Caco-2 (cell line): ENCODE measurements at places on chromosomes 6 and 20. TPM values are rescaled to one million over a fixed set of nuclear protein-coding genes. Genes with fewer than 3 reads are reported as not detected.

DNA sequence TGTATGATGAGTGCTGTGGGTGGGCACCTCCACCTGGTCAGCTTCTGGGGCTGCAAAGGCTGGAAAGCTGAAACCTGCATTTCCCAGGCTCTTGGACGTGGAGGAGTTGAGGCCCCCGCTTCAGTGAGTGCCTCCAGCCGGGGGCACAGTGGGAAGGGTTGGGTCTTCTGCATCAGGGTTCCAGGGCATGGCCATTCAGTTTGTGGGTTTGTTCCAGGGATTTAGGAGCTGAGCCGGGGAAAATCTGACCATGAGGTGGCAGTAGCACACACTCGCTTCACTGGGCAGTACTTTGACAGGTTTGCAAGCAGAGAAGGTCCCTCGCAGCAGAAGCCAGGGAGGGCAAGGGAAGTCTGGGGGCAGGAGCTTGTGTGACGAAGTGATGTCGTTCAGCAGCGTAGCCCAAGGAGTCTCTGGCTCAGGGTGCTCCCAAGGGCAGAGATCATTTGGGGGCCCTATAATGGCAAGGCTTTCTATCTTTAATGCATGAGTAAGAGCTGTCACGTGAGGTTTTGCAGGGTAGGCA, 69.5 kb upstream of the SULF2 start:
- DNase-seq: peak; percentile 78
- H3K4me3 ChIP-seq: no peak overlapping the region
- peaks cover 13% of the 10 kb centered on the region for H3K4me1 ChIP-seq

DNA sequence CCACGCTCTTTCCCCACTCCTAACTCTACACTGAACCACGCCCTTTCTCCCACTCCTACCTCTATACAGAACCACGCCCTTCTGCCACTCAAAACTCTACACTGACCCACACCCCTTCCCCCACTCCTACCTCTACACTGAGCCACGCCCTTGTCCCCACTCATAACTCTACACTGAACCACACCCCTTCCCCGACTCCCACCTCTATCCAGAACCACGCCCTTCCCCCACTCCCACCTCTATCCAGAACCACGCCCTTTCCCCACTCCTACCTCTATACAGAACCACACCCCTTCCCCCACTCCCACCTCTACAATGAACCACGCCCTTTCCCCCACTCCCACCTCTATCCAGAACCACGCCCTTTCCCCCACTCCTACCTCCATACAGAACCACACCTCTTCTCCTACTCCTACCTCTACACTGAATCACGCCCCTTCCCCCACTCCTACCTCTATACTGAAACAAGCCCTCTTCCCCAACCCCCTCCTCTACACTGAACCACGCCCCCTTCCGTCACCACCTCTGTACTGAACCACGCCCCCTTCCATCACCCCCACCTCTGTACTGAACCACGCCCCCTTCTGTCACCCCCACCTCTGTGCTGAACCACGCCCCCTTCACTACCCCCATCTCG, 10.1 kb downstream of the PXMP4 start:
- H3K4me1 ChIP-seq: peaks cover 9% of the 10 kb centered on the region
- peaks cover 13% of the 10 kb centered on the region for H3K36me3 ChIP-seq
- H3K4me3 ChIP-seq: no peak overlapping the region
- DNase-seq: peak; percentile 71
- no peak overlapping the region for H3K27ac ChIP-seq
- no peaks in the 10 kb centered on the region for H3K27me3 ChIP-seq

- H3K4me1 ChIP-seq: peaks cover 12% of the 10 kb centered on the region
- peak overlapping the region; percentile 18 for H3K27ac ChIP-seq
- no peaks in the 10 kb centered on the region for H3K36me3 ChIP-seq
- no peak overlapping the region for H3K4me3 ChIP-seq
- DNase-seq: peak; percentile 38
- no peaks in the 10 kb centered on the region for H3K27me3 ChIP-seq
Observed at GRCh38 chr6:138007014-138007472, 100.2 kb downstream of the PERP start.

DNA sequence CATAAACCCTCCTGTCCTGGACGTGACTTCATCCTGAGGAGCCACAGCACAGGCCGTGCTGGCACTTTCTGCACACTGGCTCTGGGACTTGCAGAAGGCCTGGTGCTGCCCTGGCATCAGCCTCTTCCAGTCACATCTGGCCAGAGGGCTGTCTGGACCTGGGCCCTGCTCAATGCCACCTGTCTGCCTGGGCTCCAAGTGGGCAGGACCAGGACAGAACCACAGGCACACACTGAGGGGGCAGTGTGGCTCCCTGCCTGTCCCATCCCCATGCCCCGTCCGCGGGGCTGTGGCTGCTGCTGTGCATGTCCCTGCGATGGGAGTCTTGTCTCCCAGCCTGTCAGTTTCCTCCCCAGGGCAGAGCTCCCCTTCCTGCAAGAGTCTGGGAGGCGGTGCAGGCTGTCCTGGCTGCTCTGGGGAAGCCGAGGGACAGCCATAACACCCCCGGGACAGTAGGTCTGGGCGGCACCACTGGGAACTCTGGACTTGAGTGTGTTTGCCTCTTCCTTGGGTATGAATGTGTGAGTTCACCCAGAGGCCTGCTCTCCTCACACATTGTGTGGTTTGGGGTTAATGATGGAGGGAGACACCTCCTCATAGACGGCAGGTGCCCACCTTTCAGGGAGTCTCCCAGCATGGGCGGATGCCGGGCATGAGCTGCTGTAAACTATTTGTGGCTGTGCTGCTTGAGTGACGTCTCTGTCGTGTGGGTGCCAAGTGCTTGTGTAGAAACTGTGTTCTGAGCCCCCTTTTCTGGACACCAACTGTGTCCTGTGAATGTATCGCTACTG, 22.0 kb upstream of the PYGB start:
- H3K36me3 ChIP-seq: peaks cover 3% of the 10 kb centered on the region; the same call in 1 of the 2 replicates
- no peak overlapping the region for H3K4me3 ChIP-seq
- peaks cover 3% of the 10 kb centered on the region; the same call in 1 of the 2 replicates for H3K4me1 ChIP-seq
- no peaks in the 10 kb centered on the region for H3K27me3 ChIP-seq
- peak overlapping the region; percentile 28 for H3K27ac ChIP-seq

DNA sequence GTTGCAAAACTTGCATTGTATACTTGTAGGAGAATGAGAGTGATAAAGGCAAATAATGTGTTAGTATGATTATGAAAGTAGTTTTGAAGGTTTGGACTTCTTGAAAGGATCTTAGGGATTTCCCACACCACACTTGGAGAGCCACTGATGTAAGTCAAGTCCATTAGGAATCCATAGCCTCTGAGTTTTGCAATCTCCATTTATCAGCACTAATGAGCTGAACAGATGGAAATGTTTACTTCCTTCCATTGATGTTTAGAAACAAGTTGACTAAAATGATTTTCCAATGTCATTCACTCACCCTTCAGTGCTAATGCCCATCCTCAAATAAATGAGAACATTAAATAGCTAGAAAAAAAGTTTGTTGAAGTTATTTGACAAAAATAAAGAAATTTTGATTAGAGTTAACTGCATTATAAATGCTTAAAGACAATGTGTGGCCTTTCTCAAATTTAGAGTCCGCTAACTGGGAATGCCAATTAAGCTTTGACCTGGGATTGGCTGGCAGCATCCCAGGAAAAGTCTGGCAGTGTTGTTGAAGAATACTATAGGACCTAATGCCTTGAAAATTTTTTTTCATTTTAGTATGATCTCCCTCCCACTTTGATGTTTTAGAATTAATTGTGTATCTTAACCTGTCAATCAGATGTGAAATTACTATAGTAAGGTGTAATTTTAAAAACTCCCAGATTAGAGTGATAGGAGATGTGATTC, 68.0 kb downstream of the SLC35F1 start:
- H3K4me1 ChIP-seq: no peaks in the 10 kb centered on the region
- no peak for DNase-seq
- H3K36me3 ChIP-seq: no peaks in the 10 kb centered on the region
- H3K27me3 ChIP-seq: no peaks in the 10 kb centered on the region

- no peaks in the 10 kb centered on the region for H3K4me1 ChIP-seq
- H3K27ac ChIP-seq: no peak overlapping the region
- no peaks in the 10 kb centered on the region for H3K36me3 ChIP-seq
- DNase-seq: peak; percentile 20
Observed at GRCh38 chr6:114096561-114097172, 125.7 kb upstream of the HDAC2 start.

- H3K27me3 ChIP-seq: no peaks in the 10 kb centered on the region
- DNase-seq: no peak
- H3K4me3 ChIP-seq: no peak overlapping the region
- no peak overlapping the region for H3K27ac ChIP-seq
Observed at GRCh38 chr6:117906507-117906957, 532 bp upstream of the SLC35F1 start.

- no peaks in the 10 kb centered on the region for H3K4me1 ChIP-seq
- no peaks in the 10 kb centered on the region for H3K27me3 ChIP-seq
- no peak overlapping the region for H3K4me3 ChIP-seq
Observed at GRCh38 chr6:107171513-107171912, 56.2 kb upstream of the BEND3 start.

DNA sequence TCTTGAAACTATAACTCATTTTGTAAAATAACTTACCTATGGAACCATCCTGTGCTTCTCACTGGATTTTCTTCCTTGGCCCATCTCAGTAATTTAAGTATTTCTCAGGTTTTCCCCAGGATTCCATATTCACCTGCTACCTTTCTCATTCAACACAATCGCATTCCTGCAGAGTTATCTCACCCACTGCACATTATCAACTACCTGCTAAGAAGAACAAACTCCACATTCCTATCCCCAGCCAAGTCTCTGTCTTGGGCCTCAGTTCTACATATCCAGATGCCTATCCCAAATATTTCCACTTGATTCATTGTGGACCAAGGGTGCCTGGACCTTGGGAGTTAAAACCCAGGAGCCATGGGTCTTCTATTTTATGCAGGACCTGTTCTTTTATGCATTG, 60.2 kb upstream of the KCNQ5 start:
- peak overlapping the region; percentile 45 for H3K27ac ChIP-seq
- no peaks in the 10 kb centered on the region for H3K27me3 ChIP-seq
- H3K4me3 ChIP-seq: no peak overlapping the region
- peaks cover 20% of the 10 kb centered on the region for H3K4me1 ChIP-seq
- DNase-seq: no peak

DNA sequence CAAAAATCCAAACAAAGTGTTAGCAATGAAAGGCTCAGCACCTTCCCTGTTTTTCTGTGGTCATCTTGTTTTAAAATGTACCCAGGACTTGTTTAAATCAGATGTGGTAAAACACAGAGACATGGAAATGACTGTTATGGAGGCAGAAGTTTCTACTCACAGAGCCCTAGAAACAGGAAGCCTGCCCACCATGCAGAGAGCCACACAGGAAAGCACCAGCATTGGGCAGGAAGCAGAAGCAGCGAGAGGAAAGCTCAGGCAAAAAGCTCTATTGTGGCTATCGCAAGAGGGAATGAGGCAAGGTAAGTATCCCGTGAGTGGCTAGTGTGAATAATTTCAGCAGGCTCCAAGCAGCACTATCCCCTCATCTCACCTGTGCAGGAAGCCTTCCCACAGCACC, 42.8 kb downstream of the GPR6 start:
- no peak for DNase-seq
- no peak overlapping the region for H3K27ac ChIP-seq
- H3K27me3 ChIP-seq: no peaks in the 10 kb centered on the region
- no peaks in the 10 kb centered on the region for H3K36me3 ChIP-seq

- no peaks in the 10 kb centered on the region for H3K27me3 ChIP-seq
- H3K36me3 ChIP-seq: no peaks in the 10 kb centered on the region
- DNase-seq: no peak
- no peak overlapping the region for H3K4me3 ChIP-seq
- no peak overlapping the region for H3K27ac ChIP-seq
Observed at GRCh38 chr6:41713159-41713649, 22.2 kb downstream of the TFEB start.

GRCh38 chr6:39281312-39281980, 32.8 kb downstream of the KCNK17 start:
- H3K4me3 ChIP-seq: no peak overlapping the region
- no peaks in the 10 kb centered on the region for H3K36me3 ChIP-seq
- H3K4me1 ChIP-seq: peaks cover 10% of the 10 kb centered on the region
- no peak overlapping the region for H3K27ac ChIP-seq
- no peaks in the 10 kb centered on the region for H3K27me3 ChIP-seq
- no peak for DNase-seq

- H3K4me3 ChIP-seq: no peak overlapping the region
- H3K4me1 ChIP-seq: no peaks in the 10 kb centered on the region
- H3K27ac ChIP-seq: no peak overlapping the region
- H3K27me3 ChIP-seq: no peaks in the 10 kb centered on the region
Observed at GRCh38 chr6:49995278-49995677, 25.9 kb upstream of the DEFB113 start.

NKX2-4 gene
- not detected in 2 replicates for total RNA-seq

EEF1A2 gene
- total RNA-seq: 25.2 and 32.0 TPM in 2 replicates

SIRPB1 gene
- total RNA-seq: not detected in 2 replicates

CCN6 gene
- total RNA-seq: not detected in 2 replicates

CST4 gene
- 2.7 and 4.2 TPM in 2 replicates for total RNA-seq

MRPL2 gene
- total RNA-seq: 123 and 124 TPM in 2 replicates
